ENCODE measurements at places on chromosomes 7 and 10.

- DNase-seq = no peak
Observed at GRCh38 chr7:37915438-37915837, 1.2 kb downstream of the SFRP4 start.

- no peak for DNase-seq
Observed at GRCh38 chr10:77582710-77583115, 54.9 kb downstream of the KCNMA1 start.

GRCh38 chr10:96708456-96708855 lies 11.9 kb downstream of the PIK3AP1 start:
- no peak for DNase-seq

- no peak for DNase-seq
Observed at GRCh38 chr7:80040752-80041151, 93.9 kb upstream of the GNAI1 start.

DNA sequence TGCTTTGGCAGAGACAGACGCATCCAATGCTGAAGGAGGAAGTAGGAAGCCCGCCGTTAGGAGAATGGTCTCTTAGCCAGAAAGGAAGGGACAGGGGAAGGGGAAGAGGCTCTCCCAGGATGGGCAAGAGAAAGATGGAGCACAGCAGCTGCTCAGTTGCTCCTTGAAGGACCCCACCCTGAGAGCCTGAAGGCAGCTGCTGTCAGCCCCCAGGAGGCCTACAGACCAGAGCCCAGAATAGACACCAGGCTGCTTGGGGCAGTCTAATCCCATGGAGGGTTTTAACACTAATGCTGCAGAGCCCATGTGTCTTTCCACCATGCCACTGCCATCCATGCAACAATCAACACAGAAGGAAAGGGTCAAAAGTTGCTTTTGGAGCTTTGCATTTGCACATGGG lies 3.5 kb upstream of the C7orf33 start:
- no peak for DNase-seq

DNA sequence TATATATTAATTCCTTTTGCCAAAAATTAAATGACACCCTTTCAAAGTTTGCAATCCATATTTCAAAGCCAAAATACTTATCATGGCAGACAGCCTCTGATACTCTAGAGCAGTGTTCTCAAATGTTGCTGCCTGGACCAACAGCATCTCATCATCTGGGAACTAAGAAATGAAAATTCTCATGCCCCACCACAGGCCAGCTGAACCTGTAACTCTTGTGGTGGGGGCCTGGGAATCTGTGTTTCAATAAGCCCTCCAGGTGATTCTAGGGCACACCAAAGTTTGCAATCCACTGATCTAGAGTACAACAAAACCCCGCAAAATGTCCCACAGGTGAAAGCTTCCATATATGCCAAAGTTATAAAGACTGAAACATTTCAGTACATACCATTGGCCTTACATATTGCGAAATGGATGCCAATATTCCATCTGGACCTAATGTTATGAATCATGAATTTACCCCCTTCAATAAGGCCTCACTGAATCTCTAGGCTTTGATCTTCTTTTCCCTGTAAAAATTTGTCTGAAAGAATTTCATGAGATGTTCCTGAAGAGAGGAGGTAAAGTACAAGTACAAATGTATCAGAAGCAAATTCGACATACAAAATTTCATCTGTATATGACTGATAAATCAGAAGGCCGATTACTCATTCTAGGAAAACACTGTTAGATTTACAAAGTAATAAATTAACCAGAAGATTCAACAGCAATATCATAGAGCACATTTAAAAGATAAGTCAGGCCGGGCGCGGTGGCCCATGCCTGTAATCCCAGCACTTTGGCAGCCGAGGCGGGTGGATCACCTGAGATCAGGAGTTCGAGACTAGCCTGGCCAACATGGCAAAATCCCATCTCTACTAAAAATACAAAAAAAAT lies 25.3 kb upstream of the EPC1 start:
- DNase-seq = no peak

GRCh38 chr7:67346876-67347275 lies 350.2 kb downstream of the TYW1 start:
- no peak for DNase-seq

- DNase-seq = no peak
Observed at GRCh38 chr7:94351703-94352102, 43.0 kb upstream of the COL1A2 start.

DNA sequence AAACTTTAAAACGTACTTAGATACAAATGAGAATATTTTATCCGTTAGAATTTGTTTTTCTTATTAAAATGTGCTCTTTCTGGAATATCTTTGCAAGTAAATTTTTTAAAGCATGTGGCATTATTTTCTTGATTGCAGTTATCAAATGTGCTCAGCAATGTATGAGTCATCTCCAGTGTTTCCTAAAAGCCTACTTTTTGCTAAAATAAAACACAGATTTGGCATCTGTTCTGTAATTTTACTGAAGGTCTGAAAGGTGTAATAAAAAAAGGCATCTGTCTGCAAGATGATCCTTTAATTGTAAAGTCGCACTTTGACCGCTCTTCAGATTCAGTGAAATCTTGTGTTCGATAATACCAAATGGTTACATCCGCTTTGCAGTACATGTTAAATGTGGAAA lies 3.4 kb downstream of the GNAT3 start:
- no peak for DNase-seq

- DNase-seq = no peak
Observed at GRCh38 chr10:116740971-116741370, 1.4 kb downstream of the HSPA12A start.

- no peak for DNase-seq
Observed at GRCh38 chr10:103492655-103493261, 747 bp upstream of the NEURL1 start.

DNA sequence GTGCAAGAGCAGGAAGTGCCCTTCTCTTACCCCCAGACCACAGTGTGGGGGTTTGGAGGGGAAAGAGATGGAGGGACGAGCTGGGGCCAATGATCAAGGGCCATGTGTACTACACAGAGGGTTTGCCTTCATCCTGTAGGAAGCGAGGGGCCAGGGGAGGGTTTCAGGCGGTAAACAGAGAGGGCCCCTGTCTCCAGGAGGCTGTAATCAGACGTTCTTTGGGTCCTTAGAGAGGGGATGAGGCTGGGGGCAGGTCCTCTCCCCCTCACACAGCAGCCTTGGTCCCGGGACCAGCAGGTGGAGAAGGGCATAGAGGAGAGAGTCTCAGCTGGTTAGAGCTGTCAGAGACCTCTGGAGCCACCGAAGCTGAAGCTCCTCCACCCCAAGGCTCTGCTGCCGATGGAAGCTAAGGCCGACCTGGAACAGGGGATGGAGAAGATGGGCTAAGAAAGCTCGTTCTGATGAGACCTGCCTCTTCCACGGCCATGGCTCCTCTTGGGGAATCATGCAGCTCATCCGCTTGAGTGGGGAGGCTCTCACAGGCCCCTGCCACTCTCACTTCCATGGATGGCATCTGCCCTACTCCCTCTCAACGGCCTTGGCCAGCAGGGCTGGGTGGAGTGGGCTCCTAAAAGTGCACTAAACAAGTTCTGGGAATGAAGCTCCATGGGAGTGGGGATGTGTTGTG lies 3.5 kb downstream of the LOXL4 start:
- DNase-seq = no peak

DNA sequence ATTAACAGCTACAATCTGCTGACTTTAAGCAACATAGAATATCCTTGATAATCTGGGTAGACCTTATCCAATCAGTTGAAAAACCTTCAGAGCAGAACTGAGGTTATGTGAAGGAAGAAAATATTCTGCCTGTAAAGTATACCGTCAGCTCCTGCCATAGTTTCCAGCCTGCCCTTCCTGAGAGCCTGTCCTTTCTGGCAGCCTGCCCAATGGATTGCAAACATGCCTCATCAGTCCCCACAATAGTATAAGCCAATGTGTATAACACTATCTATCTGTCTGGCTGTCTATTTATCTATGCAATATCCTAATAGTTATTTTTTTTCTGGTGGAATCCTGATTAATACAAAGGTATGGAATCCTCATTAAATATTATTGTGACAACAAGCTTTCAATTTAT lies 489.2 kb upstream of the KCND2 start:
- DNase-seq = no peak

- no peak for DNase-seq
Observed at GRCh38 chr7:98730326-98730725, 113.2 kb downstream of the NPTX2 start.

DNA sequence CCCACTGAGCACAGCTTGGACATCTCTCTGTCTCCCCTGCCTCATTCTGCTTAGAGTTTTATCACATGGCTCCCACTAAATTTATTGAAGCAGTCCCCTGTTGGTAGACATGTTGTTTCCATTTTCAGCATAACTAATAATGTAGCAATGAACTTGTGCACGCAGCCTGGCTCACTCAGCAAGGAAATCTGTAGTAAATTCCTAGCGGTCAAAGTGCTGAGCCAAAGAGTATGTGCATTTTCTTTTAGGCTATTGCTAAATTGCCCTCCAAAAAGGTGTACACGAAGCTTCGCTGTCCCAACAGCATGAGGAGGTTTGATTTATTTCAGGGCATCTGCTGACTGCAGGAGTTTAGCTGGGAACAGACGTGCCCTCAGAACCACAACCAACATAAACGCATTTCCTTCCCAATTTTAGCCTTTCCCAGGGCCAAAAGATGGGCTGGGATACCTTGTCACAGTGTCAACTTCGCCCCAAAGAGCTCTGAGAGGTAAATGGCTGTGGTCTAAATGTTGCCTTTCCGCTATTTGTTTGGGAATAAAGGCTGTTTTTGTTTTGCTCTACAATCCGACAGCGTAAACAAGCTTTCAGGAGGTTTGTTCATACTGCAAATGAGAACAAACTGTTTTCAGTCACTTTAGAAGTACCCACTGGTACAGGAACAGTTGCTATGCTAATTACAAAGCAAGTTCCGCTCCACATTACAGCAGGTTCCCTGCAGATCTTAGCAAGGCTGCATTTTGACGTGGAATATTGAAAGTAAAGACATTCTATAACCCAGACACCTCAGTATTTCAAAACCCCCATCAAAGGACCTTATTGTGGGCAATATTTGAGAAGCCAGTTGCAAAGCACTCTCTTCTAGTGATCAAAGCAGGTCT lies 16.8 kb downstream of the VSIR start:
- peak; percentile 30 for DNase-seq

GRCh38 chr10:83333566-83333965 lies 805.7 kb upstream of the GHITM start:
- no peak for DNase-seq

DNA sequence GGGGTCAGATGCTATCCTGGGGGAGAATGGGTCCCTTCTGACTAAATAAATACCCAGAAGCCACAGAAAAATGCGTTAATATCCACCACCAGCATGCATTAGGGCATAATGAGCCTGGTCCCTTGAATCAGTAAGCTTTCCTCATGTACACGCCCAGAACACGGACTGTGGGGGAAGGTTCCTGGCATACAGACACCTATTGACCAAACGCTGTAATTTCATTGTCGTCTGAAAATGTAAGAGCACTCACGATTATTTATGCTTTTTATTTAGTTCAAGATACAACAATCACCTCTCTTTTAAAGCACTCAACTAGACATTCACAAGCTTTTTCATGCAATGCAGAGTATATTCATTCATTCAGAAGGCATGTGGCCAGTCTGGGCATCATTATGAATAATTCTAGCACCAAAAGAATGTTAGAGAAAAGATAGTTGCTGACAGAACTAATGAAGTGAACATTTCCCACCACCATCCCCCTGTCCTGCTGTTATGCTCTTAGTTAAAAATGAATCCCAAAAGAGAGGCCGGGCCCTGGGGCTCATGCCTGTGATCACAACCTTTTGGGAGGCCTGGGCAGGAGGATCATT lies 101.0 kb downstream of the SVIL start:
- DNase-seq = no peak

DNA sequence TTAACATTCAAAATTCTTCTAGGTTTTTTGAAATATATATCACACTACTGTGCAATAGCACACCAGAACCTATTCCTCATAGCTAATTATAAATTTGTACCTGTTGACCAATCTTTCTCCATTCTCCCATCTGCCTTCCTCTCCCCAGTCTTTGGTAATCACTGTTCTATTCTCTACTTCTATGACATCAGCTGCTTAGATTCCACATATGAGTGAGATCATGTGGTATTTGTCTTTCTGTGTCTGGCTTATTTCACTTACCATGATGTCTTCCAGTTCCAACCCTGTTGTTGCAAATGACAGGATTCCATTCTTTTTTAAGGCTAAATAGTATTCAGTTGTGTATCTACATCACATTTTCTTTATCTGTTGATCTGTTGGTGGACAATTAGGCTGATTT lies 54.4 kb upstream of the CCDC6 start:
- no peak for DNase-seq

DNA sequence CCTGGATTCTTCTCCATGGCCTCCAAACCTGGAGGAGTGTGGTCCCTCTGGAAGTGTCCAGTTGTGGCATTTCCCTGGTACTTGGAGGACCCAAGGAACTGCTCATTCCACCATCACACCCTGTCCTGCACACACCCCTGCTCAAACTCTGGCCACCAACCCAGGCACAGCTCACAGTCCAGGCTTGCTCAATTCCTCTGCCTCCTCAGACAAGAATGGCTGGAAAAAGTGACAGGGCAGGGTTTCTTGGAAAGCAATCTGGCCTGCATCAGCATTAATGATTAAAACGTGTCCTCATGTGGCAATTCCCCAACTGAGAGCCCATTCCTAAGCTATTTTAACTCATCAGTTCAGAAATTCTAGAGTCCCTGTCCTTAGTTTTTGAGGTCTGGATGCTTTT lies 17.2 kb upstream of the TPST1 start:
- no peak for DNase-seq

DNA sequence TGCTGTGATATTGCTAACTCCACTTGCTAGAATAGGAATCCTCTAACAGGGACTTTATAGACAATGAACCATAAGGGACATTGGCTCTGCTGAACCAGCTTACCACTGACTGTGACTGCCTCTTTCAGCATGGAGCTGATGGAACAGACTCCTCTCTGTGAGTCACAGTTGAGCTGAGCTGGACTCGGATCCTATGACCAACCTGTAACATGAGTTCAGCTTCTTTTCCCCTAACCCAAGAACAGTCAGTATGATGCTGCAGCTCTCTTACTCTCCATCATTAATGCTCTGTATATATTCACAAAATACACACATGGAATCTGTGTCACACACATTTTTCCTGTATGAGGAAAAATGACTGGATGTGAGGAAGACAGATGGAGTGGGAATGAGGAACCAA lies 177.9 kb upstream of the BET1 start:
- DNase-seq = no peak

- no peak for DNase-seq
Observed at GRCh38 chr7:36266683-36267082, 113.6 kb downstream of the EEPD1 start.
